Cardiac muscle cell (in vitro differentiated cells and primary cell): ENCODE measurements at places on chromosomes 11 and 22. TPM values are rescaled to one million over a fixed set of nuclear protein-coding genes. Genes with fewer than 3 reads are reported as not detected.

The LRRC74B gene
- polyA plus RNA-seq = 1.2 TPM in 1 of 2 replicates, not detected in the other

The OLFML1 gene
- 1.1 and 2.4 TPM in 2 replicates for polyA plus RNA-seq

The RFPL1 gene
- 0.32 TPM in 1 of 2 replicates, not detected in the other for polyA plus RNA-seq

The SMIM35 gene
- polyA plus RNA-seq = not detected in 2 replicates

The LDHAL6A gene
- polyA plus RNA-seq = 0.12 TPM in 1 of 2 replicates, not detected in the other

The ZNF215 gene
- 1.0 and 1.6 TPM in 2 replicates for polyA plus RNA-seq

The OR51E2 gene
- polyA plus RNA-seq = not detected in 2 replicates

The C1QTNF5 gene
- 5.8 and 10.4 TPM in 2 replicates for polyA plus RNA-seq

The MUC2 gene
- not detected in 2 replicates for polyA plus RNA-seq

The PDGFD gene
- polyA plus RNA-seq = 100 and 120 TPM in 2 replicates

The CD3G gene
- polyA plus RNA-seq = not detected in 2 replicates

The MS4A1 gene
- polyA plus RNA-seq = 0.27 TPM in 1 of 2 replicates, not detected in the other

The NLRP6 gene
- not detected in 2 replicates for polyA plus RNA-seq

The CCDC89 gene
- 1.1 TPM in 1 of 2 replicates, not detected in the other for polyA plus RNA-seq

The RAB38 gene
- polyA plus RNA-seq = 12.0 and 12.8 TPM in 2 replicates

The SLC17A6 gene
- 0.11 TPM in 1 of 2 replicates, not detected in the other for polyA plus RNA-seq

The BANF1 gene
- polyA plus RNA-seq = 441 and 496 TPM in 2 replicates

The NXPE2 gene
- polyA plus RNA-seq = 0.10 and 0.12 TPM in 2 replicates

The OMP gene
- not detected in 2 replicates for polyA plus RNA-seq

The SUSD2 gene
- polyA plus RNA-seq = 1.8 and 2.2 TPM in 2 replicates

The MN1 gene
- 7.8 and 15.7 TPM in 2 replicates for polyA plus RNA-seq

The CALCA gene
- 0.33 TPM in 1 of 2 replicates, not detected in the other for polyA plus RNA-seq

The OR52E8 gene
- polyA plus RNA-seq = not detected in 2 replicates

The MPZL3 gene
- polyA plus RNA-seq = 0.07 TPM in 1 of 2 replicates, not detected in the other

The MOGAT2 gene
- not detected in 2 replicates for polyA plus RNA-seq

The DEAF1 gene
- polyA plus RNA-seq = 88.6 and 124 TPM in 2 replicates

The CABP7 gene
- 0.11 and 0.26 TPM in 2 replicates for polyA plus RNA-seq

The MMP13 gene
- not detected in 2 replicates for polyA plus RNA-seq

The NDUFS3 gene
- polyA plus RNA-seq = 210 and 232 TPM in 2 replicates

The ABCC8 gene
- 2.4 and 8.8 TPM in 2 replicates for polyA plus RNA-seq

The PRR33 gene
- not detected in 2 replicates for polyA plus RNA-seq

The SCN3B gene
- polyA plus RNA-seq = 0.77 and 1.2 TPM in 2 replicates

The IFITM10 gene
- polyA plus RNA-seq = 1.4 TPM in 1 of 2 replicates, not detected in the other

The GSTT2B gene
- polyA plus RNA-seq = 28.8 and 42.8 TPM in 2 replicates

The KIAA0930 gene
- 11.8 and 18.9 TPM in 2 replicates for polyA plus RNA-seq

The LARGE1 gene
- 18.4 and 23.2 TPM in 2 replicates for polyA plus RNA-seq

The DRD4 gene
- 0.75 and 2.2 TPM in 2 replicates for polyA plus RNA-seq

The SERPIND1 gene
- 0.94 and 4.8 TPM in 2 replicates for polyA plus RNA-seq

The EML3 gene
- 32.0 and 38.4 TPM in 2 replicates for polyA plus RNA-seq

The GAL3ST3 gene
- 14.8 and 22.3 TPM in 2 replicates for polyA plus RNA-seq

The OR5B3 gene
- polyA plus RNA-seq = not detected in 2 replicates

The OR8A1 gene
- not detected in 2 replicates for polyA plus RNA-seq

The MIOX gene
- polyA plus RNA-seq = not detected in 2 replicates

The PKNOX2 gene
- 2.1 and 5.8 TPM in 2 replicates for polyA plus RNA-seq

The OR8D2 gene
- not detected in 2 replicates for polyA plus RNA-seq

The KCTD14 gene
- 0.23 and 0.96 TPM in 2 replicates for polyA plus RNA-seq

The TRIM29 gene
- not detected in 2 replicates for polyA plus RNA-seq

The ZBTB16 gene
- polyA plus RNA-seq = 8.7 and 11.0 TPM in 2 replicates

The TMEM191B gene
- polyA plus RNA-seq = 19.2 and 24.2 TPM in 2 replicates
